Sigmoid colon (tissue), 7 donors: ENCODE measurements at places on chromosomes 5 and 9.

GRCh38 chr5:14829396-14829795 is 42.2 kb downstream of the ANKH start:
- DNase-seq: no peak

DNA sequence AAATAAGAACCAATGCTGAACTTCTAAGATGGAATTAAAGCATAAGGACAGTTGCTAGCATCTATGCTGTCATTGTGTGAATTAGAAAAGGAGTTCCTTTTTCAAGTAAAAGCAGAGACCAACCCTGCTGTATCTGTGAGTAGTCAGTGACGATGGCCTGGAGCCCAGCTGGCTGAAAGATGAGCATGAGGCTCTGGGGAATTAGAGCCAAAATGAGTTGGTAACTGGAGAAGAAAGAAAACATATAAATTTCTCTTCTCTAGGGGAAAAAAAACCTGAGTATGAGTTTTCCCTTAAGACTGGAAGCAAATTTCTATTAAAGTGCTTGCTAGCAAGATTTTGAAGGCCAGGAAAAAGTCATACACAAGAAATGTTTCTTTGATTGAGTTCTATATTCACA is 1.6 kb upstream of the SPZ1 start:
- DNase-seq: no peak

DNA sequence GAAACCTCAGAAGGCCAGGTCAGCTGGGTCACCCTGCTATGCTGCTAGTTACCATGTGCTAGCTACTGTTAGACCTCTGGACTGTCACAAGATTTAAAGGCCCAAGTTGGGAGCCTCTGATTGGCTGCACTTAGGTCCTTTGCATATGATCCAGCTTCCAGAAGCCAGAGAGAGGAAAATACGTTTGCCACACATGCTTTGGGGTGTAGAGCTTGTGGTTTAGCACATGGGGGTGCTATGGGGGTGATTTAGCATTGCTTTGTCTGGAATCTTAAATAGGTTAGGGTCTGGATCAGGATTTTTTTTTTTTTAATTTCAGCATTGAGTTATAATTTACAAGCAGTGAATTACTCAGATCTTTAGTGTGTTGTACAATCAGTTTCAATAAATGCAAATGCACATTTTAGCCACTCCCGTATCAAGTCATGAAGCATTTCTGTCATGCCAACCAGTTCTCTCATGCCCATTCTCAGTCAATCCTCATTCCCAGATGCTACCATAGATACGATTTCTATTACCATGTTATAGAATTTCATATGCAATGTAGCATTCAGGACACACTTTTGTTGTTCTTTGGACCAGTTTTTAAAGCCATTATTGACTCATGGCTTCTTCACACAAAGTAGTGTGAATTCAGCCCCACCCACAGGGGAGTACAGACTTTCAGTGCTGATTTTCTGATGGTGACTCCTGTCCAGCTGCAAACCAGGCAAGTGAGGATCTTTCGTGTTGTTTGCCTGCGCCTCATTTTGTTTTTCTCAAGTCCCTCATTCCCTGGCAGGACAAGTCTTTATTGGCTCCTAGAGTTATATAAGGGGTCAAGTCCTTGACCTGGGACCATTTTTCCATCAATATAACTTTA is 250.4 kb downstream of the LRRC70 start:
- no peak for DNase-seq

DNA sequence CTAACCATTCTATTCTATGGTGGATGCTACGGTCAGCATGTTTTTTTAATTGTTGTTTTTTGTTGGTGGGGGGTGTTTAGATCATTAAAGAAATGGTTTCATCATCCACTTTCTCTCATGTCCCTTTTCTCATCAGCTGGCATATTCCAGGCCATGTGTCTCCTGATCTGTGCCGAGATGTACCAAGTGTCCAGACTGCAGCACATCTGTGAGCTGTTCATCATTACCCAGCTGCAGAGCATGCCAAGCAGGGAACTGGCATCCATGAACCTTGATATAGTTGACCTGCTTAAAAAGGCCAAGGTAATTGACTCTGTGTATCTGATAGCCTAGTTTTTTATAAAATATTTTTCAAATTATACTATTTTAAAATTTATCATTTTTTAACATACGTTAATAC is 38.9 kb downstream of the GLRX start:
- no peak for DNase-seq

DNA sequence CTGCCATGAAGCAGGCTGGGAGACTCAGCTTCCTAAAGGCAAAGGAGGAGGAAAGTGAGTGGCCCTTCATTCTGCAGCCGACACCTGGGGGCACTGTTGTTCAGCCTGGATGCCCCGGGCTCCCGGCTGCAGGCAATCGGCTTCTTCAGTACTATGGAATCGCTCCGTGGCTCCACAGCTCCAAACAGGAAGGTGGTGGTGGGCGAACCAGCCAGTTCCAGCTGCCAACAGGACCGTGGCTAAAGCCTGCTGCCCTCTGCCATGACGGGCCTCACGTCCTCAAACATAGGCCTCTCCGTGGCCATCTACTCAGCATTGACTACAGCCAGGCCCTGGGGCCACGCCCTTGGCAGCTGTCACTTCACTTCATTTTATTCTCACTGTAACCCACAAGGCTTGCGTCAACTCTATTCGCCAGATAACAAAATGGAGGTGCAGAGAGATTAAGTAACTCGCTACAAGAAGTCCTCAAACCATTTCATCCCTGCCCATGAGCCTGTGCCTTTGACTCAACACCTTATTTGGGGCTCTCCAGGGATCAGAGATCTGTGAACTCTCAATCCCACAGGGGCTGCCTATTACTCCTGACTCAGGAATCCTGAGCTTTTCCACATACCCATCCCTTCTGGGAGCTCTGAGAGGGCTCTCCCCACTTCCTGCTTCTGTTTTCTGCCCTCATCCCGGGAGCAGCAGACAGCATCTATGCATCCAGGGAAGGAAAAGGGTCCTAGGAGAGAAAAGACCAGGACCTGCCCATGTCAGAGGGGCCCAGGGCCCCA is 38.0 kb downstream of the PAX5 start:
- no peak for DNase-seq

GRCh38 chr5:172443441-172444109 is 10.8 kb downstream of the SH3PXD2B start:
- peak; percentile 97 for DNase-seq
